Frontal cortex (tissue), 4 donors: ENCODE measurements at places on chromosomes 2 and 18. TPM values are rescaled to one million over a fixed set of nuclear protein-coding genes. Genes with fewer than 3 reads are reported as not detected.

GRCh38 chr18:62523255-62523588, 397 bp downstream of the ZCCHC2 start:
- DNase-seq: no peak

DNA sequence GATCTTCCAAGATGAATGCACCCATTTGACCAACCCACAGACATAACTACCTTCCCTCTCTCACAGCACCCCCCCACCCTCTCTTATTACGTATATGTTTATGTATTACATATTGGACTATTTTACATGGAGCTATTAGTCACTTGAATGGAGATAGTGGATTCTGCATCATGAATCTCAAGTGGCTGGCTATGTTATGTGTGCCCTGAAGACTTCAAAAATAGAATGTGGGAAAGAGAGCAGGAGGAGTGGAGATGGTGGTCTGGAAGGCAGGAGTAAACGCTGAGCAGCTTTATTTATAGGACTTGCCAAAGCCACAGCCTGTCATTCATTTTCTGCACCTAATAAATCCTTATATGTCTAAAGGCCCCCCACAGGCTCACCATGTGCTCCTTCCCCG, 4.9 kb downstream of the ANTXR1 start:
- no peak for DNase-seq

DNA sequence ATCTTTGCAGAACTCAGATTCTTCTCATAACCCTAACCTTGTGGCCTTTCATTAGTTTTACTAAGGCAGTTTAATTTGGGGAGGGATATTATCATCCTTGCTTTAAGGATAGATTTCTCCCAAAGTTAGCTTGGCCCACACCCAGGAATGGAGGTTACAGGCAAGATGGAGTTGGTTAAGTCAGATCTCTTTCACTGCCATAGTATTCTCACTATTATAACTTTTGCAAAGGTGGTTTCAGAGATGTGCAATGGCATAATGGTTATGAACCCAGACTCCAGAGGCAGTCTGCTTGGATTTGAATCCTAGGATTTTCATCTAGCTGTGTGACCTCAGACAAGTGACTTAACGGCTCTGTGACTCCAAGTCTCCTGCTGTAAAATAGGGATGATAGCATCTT, 48.7 kb upstream of the NDUFV2 start:
- no peak for DNase-seq

ANKRD30B gene
- 3.3 TPM for total RNA-seq

FOXI3 gene
- 0.41 TPM for total RNA-seq

DNA sequence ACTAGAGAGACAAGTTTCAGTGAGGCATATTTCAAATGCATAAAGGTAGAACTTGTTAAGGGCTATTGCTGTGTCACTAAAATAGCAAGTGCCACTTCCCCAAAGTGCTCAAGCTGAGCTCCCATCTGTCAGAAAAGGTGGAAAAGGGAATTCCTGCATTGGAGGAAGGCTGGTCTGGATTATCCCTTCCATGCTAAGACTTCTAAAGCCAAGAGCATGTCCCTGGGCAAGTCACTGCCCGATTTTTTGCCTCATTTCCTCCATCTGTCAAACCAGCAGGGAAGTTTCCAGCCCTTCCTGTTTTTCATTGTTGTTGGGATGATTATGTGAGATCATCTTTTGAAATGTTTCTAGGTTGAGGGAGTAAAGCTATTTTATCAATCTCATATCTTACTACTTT, 175.5 kb downstream of the SETBP1 start:
- no peak for DNase-seq

DNA sequence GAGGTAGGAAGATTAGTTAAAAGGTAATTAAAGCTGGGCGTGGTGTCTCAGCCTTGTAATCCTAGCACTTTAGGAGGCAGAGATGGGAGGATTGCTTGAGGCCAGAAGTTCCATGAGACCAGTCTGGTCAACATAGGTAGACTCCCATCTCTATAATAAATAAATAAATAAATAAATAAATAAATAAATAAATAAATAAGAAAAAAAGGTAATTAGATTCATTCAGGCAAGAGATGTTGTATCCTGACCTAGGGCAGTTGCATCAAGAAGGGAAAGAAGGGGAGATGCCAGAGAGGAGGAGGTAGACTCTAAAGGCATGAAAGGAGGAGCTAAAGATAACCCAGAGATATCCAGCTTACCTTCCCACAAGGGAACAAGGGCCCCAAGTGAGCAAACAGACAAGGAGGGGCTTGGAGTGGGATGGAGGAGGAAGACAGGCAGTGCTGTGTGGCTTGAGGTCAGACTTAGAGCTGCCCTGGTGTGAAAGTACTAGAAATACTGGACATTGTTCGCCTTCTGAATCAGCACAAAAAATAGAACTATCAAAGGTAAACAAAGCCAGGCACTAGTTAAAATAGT, 7.4 kb upstream of the RAB1A start:
- no peak for DNase-seq

CTIF gene
- 42.0 TPM for total RNA-seq

- DNase-seq: no peak
Observed at GRCh38 chr18:26190506-26190905, 35.7 kb upstream of the TAF4B start.

FRZB gene
- 17.1 TPM for total RNA-seq

- no peak for DNase-seq
Observed at GRCh38 chr2:75317802-75318201, 118.5 kb upstream of the TACR1 start.

GRCh38 chr2:63000801-63001200, 49.8 kb upstream of the OTX1 start:
- DNase-seq: no peak

DNA sequence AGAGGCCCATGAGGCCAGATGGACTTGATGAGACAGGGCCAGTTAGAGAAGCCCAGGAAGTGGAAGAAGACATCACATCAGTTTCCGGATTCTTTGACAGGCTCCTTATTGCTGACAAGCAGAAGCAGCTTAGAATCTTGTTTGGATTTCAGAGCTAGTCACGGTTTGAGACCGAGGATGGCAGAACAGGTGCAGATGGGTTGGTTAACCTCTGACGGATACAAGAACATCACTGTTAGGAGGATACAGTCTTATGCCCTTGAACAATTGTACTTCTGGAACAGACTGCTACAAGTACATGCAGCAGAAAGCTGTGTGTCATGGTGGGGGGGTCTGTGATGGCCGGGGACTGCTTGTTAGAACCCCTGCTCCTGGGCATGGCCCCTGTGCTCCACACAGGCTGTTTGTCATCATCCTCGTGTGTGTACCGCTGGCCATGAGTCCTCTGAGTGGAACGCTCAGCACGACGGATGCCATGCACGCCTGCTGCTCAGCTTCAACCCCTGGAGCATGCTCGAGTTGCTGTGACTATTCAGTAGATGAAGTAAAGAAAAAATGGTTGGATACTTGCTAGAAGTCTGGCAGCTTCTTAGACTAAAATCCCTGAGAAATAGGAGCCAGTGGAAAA, 217.7 kb downstream of the SH3RF3 start:
- no peak for DNase-seq

GRCh38 chr2:30686000-30686399, 121.2 kb downstream of the CAPN13 start:
- no peak for DNase-seq

DNA sequence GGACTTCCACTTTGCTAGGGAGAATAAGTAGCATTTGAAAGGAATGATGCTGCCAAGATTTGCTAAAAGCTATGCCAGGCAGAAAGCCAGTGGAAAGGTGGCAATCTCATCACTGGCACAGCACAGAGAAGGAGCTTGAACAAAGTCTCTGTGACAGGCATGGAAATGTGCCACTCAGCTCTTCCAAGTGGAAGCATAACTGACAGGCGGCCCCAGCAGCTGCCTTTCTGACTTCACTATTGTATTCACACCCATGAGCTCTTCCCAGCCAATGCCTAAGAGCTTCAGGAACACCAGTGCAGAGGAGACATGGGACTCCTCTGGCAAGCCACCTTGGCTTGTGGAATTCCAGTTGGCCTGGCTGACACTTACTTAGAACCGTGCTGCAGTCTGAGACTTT, 134.6 kb upstream of the REG3G start:
- DNase-seq: no peak

- peak; percentile 23 for DNase-seq
Observed at GRCh38 chr2:1081451-1082225, 131.0 kb downstream of the SNTG2 start.

- peak; percentile 12 for DNase-seq
Observed at GRCh38 chr2:188293601-188294351, 2.1 kb downstream of the GULP1 start.

DNA sequence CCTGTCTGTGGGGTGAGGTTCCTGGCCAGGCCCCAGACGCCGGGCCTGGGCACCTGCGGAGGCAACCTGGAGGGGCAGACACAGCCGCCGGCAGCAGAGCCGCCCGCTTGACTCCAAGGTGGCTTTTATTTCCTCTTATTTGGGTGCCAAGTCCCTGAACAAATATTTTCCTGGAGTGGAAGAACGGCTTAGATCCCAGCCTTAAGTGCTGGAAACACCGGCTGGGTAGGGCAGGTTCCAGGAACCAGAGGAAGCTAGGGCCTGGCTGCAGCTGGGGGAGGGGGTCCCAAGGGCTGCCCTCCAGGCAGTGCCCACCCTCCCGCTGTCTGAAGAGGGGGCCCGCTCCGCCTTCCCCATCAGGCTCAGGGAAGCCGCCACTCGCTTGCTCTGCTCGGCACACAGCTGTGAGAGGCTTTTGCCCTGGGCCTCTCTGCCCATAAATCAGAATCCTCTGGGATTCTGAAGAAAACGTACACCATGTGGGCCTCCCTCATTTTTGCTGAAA, 28.2 kb downstream of the SDC1 start:
- DNase-seq: no peak

ACTG2 gene
- 0.82 TPM for total RNA-seq

MYO1B gene
- total RNA-seq: 85.2 TPM

- DNase-seq: no peak
Observed at GRCh38 chr18:47746615-47747014, 183.8 kb downstream of the SMAD2 start.

KIF1A gene
- 146 TPM for total RNA-seq

KCTD18 gene
- total RNA-seq: 12.6 TPM

GRCh38 chr2:96907115-96908041, 37.5 kb upstream of the SEMA4C start:
- no peak for DNase-seq

DNA sequence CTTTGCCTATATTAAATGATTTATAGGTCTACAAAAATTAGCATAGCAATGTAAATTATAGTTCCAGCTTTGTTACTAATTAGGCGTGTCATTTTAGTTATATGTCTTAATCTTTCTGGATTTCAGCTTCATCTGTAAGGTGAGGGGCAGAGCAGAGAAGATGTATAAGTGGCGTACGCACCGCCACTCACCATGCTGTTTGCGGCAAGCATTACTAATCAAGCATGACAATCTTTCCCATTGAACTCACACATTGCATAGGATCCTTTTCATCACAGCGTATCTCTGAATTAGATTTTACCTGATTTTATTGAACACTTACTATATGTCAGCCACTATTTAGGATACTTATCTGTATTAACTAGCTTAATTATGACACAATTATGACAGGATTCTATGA, 183.6 kb upstream of the DLGAP1 start:
- no peak for DNase-seq

DNA sequence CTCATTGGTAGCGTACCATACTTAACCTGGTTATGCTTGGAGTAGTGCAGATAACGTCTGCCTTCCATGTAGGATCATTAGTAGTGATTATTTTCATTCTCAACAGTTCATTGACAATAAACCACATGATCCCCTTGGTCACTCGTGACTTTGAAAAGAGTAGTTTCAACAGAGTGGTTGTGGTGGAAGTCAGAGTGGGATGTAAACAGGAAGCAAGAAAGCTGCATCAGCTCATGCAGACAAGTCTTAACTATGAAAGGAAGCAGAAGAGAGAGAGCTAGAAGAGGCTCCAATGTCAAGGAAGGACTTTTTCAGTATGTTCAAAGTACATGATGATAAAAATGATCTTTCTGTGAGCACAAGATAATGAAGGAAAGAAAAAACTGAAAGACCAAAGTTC, 287.4 kb downstream of the MBD2 start:
- no peak for DNase-seq

GRCh38 chr2:99862566-99862965, 279.8 kb downstream of the AFF3 start:
- no peak for DNase-seq

DNA sequence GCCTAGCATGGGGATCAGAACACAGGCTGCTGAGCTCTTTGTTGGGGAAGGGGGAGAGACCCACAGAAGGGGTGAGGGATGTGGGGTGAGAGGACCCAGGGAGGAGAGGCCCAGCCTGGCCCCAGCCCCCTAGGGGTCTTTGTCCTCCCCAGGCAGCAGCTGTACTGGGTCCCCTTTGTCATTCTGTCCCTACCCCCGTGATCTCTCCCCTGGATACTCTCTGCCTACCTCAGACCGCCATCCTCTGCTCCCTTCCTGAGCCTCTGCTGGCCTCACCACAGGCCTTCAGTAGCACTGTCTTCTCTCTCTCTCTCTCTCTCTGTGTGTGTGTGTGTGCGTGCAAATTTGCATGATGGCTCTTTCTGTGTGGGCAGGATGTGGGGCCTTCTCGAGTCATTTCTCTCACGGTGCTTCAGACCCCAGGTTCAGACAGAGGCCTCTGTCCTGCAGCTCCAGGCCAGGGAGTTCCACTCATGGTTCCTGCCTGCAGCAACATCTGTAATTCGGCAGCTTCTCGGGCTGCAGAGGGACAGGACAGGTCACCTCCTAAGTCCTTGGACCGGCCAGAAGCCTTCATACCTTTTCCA, 1.4 kb downstream of the PSD4 start:
- no peak for DNase-seq

DNA sequence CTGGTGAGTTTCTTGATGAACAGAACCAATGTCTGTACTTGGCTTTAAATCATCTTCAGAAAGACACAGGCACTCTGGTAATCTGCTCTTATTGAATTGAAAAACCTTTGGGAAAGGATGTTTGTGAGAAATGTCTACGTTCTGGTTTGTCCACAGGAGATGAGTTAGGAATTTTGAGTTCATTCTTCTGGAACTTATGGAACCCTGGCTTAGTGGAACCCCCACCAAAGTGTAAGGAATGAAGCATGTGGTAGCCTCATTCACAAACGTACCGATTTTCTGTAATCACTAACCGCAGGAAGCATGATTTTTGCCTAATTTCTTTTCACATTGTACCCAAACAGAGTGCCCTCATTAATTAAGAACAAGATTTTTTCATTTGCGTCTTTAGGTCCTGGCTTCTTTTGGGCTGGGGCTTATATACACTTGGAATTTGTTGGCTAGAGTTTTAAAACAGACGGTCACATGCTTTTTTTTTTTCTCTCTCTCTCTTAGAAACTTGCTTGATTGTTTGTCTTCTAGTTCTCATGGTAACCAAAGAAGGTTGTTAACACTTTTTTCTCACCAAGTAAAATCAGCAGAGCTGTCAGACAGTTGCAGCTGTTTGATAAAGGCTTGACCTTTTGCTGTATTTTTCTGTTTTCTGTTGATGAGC, 314.1 kb upstream of the THUMPD2 start:
- DNase-seq: no peak

DNA sequence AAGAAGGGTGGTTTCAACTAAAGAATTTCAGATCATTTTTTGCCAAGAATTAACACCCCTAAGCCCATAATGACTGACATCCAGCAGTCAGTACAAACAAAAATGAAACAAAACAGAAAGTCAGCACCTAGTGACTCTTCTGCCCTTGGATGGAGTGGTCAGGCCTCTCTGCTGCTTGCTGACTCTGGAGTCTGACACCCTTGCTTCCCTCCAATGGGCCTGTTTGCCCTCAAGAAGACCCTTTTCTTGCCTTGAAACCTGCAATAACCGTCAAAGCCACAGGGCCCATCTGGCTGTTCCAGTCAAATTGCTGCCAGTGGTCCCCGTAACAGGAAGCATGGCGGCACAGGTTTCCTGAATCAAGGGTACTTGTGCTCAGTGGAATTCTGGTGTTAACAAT, 27.2 kb upstream of the CYTIP start:
- DNase-seq: no peak

- DNase-seq: no peak
Observed at GRCh38 chr2:228709788-228710371, 528.4 kb upstream of the SPHKAP start.

- no peak for DNase-seq
Observed at GRCh38 chr2:30311711-30312110, 80.4 kb downstream of the LBH start.
